ENCODE measurements at places on chromosomes 2 and 18.

DNA sequence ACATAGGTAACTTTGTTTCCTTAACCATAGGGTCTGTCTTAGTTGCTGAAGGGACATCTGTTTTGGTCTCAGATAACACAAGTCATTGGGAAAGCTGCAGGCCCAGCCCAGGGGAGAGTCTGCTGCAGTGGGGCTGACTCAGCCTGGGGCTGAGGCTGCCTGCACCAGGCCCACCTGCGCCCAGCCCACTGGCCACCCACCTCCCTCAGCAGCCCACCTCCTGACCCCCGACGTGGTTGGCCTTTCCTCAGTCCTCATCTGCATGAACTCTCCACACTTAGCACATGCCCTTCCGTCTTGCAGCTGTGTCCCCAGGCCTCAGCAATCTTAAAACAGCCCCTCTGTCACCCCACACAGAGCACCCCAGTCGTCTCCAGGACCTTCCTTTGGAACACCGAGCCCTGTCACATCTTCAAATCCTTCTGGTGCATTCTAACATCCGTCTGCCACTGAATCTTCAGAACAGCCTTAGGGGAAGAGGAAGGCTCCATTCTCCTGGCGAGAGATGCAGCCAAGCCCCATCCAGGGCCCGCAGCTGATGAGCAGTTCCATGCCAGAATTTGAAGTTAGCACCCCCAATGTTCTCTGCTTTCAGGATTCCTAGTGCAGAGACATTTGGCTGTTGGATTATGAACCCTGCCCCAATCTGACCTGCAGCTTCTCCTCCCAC is 231.4 kb downstream of the SEPTIN10 start:
- DNase-seq = no peak

GRCh38 chr18:68467957-68468356 is 247.0 kb downstream of the TMX3 start:
- DNase-seq = no peak

DNA sequence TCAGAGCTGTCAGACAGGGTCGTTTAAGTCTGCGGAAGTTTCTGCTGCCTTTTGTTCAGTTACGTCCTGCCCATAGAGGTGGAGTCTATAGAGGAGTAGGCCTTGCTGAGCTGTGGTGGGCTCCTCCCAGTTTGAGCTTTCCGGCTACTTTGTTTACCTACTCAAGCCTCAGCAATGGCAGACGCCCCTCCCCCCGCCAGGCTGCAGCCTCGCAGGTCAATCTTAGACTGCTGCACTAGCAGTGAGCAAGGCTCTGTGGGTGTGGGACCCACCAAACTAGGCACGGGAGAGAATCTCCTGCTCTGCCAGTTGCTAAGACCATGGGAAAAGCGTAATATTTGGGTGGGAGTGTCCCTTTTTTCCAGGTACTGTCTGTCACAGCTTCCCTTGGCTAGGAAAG is 86.5 kb downstream of the EFEMP1 start:
- DNase-seq = no peak

DNA sequence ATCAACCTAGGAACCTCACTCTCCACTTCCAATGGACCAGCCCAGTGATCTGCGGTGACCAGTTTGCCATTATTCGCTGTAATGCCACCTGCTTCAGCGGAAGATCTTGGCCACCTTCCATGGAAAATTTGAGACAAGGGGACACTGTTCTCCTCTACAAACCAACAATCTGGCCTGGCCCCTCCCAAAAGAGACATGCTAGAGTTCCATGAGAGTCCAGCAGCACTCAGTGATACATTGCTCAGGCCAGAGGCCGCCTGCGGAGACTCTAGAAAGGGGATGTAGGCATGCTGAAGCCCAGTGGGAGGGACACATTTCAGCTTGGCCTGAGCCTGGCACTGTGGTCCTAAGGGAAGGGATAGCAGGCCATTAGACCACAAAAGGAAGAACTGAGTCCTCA is 58.3 kb downstream of the COL6A3 start:
- no peak for DNase-seq

DNA sequence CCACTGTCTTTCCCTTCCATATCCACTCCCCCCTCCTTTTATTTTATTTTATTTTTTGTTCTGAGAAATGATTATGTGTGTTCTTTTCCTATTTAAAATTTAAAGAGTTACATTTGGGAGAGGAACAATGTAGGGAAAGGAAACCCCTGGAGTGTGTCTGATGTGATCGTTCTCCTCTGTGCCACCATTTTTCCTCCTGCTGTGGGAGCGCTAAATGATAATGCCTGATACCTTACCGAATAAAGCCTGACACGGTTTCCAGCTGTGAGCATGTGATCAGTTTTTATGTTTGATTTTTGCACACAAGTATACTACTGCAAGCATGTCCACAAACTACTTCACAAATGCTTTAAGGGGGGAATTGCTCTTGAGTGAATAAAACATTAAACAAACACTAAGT is 317.8 kb upstream of the FANCL start:
- no peak for DNase-seq

- no peak for DNase-seq
Measured at GRCh38 chr2:25939257-25939668, 43.0 kb downstream of the KIF3C start.

GRCh38 chr2:202643012-202643858 is 8.5 kb downstream of the FAM117B start:
- DNase-seq = no peak

All from activated CD4-positive, alpha-beta T cell treated with anti-CD3 and anti-CD28 coated beads, Interleukin-2, amount 50 U/mL, for 48 hours (primary cell).